CD4-positive, alpha-beta T cell treated with Interferon alpha-2 for 1 hour (primary cell): ENCODE measurements at places on chromosomes 1 and 21.

- no peak for DNase-seq
These were observed 21.7 kb upstream of the LAMC2 start for GRCh38 chr1:183164340-183164739.

DNA sequence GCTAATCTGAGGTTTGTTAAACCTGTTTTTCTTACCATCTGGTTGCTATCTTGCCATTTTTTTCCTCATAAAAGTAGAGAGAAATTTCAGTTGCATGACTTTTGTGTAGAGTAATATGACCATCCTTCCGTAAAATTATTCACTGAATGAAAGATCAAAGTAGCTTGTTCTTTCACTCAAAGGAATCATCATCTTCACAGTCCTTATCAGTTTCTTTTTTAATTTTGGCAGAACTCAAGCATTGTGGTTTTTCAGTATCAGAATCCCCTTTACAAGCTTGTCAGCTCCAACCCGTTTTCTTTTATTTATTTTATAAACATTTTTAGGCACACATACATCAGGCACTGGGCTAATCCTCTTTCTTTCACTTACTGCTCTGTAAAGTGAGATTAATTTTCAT, 91.7 kb downstream of the UBE2U start:
- no peak for DNase-seq

DNA sequence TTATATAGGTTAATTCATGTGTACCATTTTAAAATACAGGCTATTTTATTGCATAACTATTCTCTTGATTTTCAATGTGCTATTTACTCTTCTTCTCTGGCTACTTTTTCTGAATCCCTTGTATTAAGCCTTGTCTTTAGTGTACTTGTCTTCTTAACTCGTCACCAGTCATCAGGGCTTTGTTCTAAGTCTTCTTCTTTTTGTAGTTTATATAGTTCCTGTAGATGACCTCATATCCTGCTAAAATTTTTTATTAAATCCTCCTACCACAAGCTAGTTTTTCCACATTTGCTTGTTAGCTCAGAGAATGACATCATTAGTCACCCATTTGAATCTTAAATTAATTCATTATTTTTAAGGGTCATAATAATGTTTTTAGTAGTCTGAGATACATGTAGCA, 1281.9 kb downstream of the KCNT2 start:
- no peak for DNase-seq

DNA sequence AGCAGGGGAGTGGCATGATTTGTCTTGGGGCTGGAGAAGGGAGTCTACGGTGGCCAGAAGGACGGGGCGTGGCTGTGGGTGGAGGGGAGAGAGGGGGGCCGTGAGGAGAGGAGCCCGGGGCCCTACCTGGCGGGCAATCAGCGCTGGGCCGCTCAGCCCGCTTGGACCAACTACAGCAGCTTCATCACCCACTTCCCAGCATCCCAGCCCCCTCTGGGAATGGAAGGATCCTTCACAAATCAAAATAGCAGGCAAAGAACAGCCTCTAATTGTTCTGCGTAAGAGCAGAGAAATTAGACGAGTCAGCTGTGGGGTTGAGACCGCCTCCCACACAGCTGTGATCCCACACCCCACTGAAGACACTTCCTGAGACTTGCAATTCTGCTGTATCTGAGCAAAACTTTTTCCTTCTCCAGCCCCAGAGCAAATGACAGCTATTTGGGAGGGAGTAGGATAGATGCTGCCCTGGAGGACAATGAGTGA, 43.5 kb downstream of the OPRD1 start:
- DNase-seq: no peak

DNA sequence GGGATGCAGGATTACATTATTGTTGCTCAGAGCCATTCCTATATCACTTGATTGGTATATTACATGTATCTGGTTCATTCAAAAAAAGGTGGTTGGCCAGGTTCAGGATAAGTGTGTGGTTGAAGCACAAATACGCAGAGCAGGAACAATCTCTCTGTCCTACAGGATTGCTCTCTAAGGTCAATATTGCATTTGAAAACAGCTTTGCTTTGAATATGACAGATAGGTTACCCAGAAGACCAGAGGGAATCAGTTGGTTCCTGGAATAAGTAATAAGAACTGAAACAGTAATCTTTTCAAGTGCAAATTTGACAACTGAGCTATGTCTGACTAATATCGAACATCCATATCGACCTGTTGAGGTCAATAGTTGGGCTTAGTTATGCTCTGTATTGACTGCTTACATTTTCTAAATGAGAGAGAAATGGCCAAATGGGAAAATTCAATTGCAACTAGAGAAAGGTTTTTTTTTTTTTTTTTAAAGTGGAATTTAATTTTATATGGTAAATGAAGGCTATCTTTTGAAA, 176.8 kb downstream of the ATP6V1G3 start:
- DNase-seq: no peak
